ENCODE measurements at places on chromosomes 2 and 18.

- no peak for DNase-seq
These were observed 128.9 kb downstream of the HDAC4 start for GRCh38 chr2:239271882-239272281.

- no peak for DNase-seq
These were observed 755.7 kb upstream of the HS6ST1 start for GRCh38 chr2:129074298-129074920.

GRCh38 chr2:175167076-175167791, 769 bp downstream of the ATF2 start:
- DNase-seq, result no peak

- no peak for DNase-seq
These were observed 114.9 kb downstream of the PDCL3 start for GRCh38 chr2:100677611-100678185.

DNA sequence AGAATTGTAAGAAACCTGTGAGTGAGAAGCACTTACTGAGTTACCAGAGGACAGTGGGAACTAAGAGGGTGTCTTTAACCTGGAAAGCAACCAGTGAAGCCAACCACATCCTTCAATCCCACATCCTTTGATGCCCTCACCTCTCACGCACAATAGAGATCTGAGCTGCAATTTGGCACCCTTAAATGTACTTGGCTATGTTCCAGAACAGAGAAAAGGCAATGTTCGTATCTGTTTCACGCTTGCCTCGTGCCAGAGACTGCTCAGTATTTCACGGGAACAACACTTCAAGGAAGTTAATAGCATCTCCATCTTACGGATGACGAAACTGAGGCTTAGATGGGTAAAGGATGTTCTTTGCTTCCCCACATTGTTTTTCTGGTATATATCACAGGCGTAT, 167.4 kb downstream of the DPP10 start:
- DNase-seq, result no peak

GRCh38 chr2:142323206-142323605, 192.4 kb upstream of the LRP1B start:
- no peak for DNase-seq

DNA sequence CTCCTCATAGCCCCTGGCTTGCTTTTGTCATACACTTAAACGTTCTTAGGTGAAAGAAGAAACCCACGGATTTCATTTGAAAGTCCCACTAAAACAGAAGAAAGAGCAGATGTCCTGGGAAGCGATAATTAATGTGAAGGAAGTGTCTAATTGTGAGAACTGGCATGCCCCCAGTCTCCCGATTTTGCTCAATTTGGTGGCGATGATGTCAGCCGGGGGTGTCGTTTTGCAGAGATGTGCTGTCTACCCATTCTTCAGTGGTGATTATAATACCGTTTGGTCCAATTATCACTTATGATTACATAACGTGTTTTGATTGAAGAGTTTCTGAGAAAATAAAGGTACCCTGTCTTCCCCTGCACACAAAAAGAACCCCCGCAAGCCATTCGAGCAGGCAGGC, 103.1 kb downstream of the RTN4 start:
- DNase-seq, result no peak

GRCh38 chr18:2910751-2911425, 64.1 kb downstream of the EMILIN2 start:
- no peak for DNase-seq

GRCh38 chr2:197286805-197287595, 23.6 kb downstream of the ANKRD44 start:
- peak; percentile 40 for DNase-seq

GRCh38 chr2:237723602-237724001, 75.0 kb upstream of the RBM44 start:
- no peak for DNase-seq

DNA sequence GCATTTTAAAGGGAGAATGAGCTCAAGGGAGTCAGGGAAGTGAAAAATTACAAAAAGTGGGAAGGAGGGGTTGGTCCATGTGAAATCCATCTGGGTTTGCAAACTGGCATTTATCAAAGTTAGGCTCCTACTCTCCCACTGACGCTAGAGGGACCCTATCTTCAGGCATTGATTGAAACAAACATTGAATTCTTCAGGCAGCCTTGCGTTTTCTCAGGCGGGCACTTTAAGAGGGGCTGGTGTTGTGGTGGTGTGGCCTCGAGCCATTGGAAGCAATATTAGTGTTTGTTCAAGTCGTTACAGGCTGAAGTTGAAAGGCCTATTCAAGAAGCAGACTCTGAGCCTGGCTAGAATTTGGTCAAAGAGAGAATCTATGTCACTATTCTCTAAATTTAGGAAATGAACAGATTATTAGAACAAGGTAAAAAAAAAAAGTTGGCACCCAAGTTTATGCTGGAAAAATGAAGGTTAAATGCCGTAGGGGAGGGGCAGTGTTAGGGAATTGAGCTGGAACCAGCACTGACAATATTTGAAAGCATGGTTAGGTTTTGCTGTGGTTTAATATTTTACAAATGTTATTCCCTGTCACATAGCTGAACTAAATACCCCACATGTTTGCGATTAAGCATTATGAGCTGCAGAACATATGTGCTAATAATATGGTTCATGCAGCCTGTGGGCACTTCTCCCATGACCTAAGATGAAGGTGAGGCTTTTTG, 36.8 kb downstream of the STON1 start:
- no peak for DNase-seq

DNA sequence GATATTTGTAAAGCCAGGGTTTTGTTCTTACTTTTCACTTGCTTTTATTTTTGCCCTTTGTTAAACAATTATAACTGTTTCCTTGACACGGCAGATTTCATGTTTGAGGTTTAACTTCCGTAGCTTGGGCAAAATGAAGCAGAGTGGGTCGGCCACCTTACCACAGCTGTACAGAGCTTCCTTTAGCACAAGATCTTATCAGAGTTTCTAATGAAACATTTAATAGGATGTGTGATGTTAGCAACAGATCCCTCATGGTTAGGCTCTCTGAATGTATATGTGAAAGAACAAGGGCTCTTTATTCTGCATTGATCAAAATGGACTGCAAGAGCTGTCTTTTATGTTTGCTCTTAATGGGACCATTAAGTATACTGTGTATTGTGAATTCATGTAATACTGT, 22.3 kb downstream of the RNF125 start:
- peak; percentile 63 for DNase-seq

GRCh38 chr2:160429248-160430000, 64.2 kb downstream of the RBMS1 start:
- DNase-seq, result no peak

- no peak for DNase-seq
These were observed 48.1 kb upstream of the VPS54 start for GRCh38 chr2:64067326-64067725.

DNA sequence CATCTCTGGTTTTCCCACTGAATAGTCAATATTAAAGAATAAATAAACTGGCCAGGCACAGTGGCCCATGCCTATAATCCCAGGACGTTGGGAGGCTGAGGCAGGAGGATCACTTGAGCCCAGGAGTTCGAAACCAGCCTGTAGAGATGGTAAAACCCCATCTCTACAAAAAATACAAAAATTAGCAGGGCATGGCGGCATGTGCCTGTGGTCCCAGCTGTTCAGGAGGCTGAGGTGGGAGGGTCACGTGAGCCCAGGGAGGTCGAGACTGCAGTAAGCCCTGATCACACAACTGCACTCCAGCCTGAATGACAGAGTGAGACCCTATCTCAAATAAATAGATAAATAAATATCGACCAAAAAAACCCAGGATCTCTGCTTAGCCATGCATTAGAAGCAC, 50.2 kb upstream of the BIN1 start:
- DNase-seq, result no peak

DNA sequence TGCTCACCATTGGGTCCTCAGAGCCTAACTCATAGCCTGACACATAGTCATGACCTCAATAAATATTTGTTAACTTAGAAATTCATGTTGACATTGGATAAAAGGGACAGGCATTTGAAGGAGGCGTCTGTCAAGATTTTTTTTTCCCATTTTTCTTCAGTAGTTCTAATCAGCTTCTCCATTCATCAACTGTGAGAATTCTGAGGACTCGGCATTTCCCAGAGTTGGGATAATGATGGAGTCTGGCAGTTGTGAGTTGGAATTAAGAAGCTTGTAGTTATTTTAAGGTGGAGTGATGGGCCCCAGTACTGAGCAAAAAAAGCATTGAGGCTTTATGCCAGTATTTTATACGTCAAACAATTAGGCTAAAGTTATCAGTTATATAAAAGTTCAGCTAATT, 4.6 kb downstream of the SPATS2L start:
- no peak for DNase-seq

- DNase-seq, result no peak
These were observed 38.0 kb downstream of the TSHZ1 start for GRCh38 chr18:75248426-75249174.

DNA sequence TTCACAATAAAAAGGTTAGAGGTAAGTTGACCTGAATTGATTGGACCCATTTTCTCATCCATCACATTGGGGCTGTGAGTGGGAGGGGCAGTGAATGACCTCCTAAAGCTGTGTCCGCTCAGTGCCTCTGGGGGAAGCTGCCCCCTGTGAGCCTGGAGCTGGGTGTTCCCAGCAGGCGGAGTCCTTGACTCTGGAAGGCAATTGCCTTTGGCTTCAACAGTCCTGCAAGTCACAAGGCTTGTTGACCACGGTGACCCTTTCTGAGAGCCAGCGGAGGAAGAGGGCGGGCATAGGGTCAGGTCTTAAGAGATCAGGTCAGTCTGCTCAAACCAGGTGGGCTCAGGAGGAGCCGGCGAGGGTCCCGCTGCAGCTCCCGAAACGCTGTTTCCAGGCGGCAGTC, 1.1 kb upstream of the CIDEA start:
- no peak for DNase-seq
